Activated CD8-positive, alpha-beta memory T cell treated with anti-CD3 and anti-CD28 coated beads for 1 hour (primary cell): ENCODE measurements at places on chromosomes 5 and 9.
A peak's percentile ranks its signal among the peaks of the same experiment; 100 is the strongest.

- no peak for DNase-seq
Observed at GRCh38 chr5:29516224-29516623, 1677.3 kb upstream of the CDH6 start.

- DNase-seq, result no peak
Observed at GRCh38 chr9:137538058-137538457, 12.1 kb downstream of the PNPLA7 start.

- DNase-seq, result no peak
Observed at GRCh38 chr9:37914154-37914551, 10.2 kb upstream of the SLC25A51 start.

DNA sequence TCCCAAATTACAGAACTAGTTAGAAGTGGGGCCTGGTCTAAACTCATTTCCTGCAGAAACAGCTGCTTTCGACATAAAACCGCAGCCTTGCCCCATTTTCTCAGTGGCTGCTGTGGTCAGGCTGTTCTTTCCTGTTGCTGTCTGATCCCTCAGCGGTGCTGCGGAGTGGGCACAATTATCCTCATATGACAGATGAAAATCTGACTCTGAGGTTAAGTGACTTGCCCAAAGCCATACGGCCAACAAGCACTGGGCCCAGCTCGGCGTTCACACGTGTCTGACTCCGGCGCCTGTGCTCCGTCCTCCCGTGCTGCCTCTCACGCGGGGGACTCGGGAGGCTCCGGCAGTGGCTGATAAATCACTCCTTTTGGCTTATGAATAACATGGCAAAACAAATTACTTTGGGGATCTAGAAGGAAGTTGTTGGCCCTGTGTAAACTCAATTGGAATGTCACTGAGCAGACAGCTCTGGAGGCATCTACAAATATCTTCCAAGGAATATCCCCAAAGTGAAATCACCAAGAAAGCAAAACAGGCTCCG is 142.6 kb upstream of the LMX1B start:
- peak; percentile 46 for DNase-seq

DNA sequence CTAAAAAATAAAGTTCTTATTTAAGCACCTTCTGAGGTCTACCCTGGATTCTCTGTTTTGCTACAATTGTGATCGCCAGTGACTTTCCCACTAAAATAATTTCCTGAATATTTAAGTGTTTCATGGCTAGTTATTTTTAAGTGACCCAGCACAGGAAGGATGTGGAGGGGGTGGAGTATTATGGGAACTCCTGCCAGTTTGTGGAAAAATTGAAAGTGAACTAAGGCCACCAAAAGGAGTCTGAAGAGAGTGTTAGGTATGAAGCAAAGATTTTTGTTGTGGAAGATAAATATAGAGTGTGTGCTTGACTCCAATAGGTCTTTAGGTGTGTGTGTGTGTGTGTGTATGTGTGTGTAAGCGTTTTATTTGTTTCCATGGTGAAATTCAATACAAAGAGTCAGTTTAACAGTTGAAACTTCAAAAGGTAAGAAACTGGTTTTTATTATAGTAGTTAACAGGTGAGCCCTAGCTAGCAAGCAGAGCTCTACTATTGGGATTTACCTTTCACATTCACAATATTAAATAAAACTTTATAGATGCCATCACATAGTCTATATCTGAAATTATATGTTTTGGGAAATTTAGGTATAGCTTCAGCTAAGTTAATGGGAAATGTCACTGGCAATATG is 25.6 kb downstream of the RASGRF2 start:
- no peak for DNase-seq

- no peak for DNase-seq
Observed at GRCh38 chr5:68033961-68034571, 181.5 kb upstream of the PIK3R1 start.

- no peak for DNase-seq
Observed at GRCh38 chr9:85137696-85138095, 468.2 kb downstream of the NTRK2 start.

DNA sequence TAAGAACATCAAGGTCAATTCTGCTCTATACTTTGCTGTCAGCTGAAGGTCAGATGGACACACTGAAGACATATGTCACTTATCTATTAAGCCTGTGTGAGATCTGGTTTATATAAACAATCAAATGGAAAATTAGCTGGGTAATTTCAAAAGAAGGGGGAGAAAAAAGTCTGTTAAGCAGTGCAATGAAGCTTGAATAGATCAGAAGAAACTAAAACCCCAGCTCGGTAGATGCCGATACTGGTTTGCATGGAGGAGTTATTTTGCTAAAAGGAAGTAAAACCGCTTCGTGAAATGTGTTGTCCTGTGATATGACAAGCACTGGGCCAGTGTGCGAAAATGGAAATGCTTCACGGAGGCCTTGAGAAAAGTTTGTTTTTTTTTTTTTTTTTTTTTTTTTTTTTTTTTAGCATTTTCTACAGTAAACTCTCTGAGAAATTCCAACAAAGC is 148.8 kb downstream of the MEF2C start:
- no peak for DNase-seq

GRCh38 chr5:135894789-135895188 is 852 bp downstream of the IL9 start:
- no peak for DNase-seq
